Activated T-cell treated with anti-CD3 and anti-CD28 coated beads, Interleukin-2, amount 50 U/mL, for 48 hours (primary cell): ENCODE measurements at places on chromosomes 2 and 18.

GRCh38 chr2:237733677-237734300 is 64.8 kb upstream of the RBM44 start:
- DNase-seq = no peak

GRCh38 chr2:80238692-80239469 is 65.7 kb downstream of the LRRTM1 start:
- peak; percentile 26 for DNase-seq

GRCh38 chr2:25378731-25379490 is 37.2 kb upstream of the DNMT3A start:
- DNase-seq = peak; percentile 21

GRCh38 chr18:10149768-10150556 is 236.1 kb downstream of the VAPA start:
- no peak for DNase-seq

DNA sequence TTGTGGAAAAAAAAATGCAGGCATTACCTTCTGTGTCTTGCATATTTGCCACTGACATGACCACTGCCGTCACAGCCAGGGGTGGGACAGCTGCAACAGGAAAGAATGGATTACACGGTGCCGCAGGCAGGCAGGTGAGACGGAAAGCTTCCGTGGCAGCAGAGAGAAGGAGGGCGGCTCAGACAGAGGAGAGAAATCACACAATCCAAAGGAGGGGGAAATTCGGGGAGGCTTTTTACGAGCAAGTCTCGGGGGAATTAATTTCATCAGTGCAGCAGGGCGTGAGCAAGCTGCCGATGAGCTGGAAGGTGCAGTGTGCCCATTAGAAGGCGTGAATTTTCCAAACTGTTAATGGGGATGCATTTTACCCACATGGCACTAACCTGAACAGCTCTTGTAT is 234.8 kb upstream of the PXDN start:
- DNase-seq = no peak
